Peyer's patch (tissue), 4 donors: ENCODE measurements at places on chromosomes 16 and 17.

DNA sequence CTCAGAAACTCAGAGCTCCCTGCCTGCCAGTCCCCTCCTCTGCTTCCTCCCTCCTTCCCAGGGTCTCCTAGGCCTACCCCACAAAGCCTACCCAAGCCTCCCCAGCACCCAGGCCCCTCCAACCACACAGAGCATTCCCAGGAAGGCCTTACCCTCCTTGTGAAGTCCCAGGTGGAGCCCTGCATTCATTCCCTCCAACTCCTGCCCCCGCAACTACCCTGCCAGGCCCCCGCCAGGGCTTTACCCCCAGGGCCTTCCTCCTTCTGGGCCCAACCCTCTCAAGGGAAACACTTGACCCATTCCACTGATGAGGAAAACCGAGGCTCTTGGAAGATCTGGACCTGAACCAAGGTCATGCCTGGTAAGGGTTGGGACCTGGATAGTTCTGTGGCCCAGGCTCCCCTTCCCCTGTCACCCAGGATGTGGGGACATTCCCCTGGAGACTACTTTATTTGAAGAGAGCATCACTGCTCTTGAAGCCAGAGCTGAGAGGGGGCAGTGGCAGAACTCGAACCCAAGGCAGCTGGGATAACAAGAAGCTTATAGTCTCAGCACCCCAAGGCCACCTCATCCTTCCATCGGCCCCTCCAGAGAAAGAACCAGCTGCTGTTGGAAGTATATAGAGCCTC, 12.5 kb downstream of the PLLP start:
- no peak for DNase-seq

DNA sequence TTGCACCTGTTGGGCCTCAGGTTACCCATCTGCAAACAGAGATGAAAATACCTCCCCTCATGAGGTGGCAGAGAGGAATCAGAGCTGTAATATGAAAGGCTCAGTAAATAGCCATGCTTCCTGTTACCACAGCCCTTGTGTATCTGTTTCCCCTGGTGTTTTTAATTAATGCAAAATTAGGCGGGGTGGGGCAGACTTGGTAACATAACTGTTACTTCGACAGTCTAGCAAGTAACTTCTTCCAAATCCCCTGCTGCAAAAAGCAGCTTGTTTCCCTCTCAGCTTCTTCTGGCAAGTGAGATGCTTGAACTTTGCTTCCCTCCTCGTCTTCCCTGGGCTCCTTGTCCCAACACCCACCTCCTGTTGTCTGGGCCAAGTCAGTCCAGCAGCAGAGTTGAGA, 381.5 kb downstream of the CPPED1 start:
- DNase-seq = no peak

- DNase-seq = no peak
Observed at GRCh38 chr17:41185001-41185400, 290 bp upstream of the KRTAP4-1 start.

- DNase-seq = peak; percentile 9
Observed at GRCh38 chr16:57555831-57556230, 13.4 kb downstream of the ADGRG5 start.

DNA sequence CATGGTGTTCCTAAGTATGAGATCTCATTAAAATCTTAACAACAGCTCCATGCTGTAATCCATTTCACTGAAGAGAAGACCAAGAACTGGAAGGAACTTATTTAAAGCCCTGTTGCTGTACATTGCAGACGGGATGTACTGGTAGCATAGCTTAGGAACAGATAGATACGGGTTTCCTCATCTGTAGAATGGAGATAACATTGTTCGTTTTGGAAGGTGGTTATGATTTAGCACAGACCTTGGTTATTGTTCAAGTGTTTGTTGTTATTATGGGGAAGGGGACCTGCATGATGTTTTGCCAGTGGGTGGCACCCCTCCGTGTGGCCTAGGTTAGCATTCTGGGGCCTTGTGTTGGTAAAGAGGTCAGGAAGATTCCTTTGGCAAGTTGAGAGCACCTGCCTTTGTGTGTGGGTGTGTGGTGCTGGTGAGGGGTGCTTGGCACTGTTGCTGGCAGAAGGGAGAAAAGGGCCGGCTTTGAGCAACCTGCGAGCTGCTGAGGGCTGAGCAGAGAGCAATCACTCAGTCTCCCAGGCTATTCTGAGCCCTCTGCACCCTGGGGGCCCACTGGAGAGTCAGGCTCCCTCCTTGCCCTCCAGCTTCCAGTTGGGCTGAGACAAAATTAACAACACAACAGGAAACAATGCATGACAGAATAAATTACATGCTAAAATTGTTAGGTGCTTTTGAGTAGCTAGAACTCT, 2.3 kb downstream of the TAOK2 start:
- DNase-seq = no peak

DNA sequence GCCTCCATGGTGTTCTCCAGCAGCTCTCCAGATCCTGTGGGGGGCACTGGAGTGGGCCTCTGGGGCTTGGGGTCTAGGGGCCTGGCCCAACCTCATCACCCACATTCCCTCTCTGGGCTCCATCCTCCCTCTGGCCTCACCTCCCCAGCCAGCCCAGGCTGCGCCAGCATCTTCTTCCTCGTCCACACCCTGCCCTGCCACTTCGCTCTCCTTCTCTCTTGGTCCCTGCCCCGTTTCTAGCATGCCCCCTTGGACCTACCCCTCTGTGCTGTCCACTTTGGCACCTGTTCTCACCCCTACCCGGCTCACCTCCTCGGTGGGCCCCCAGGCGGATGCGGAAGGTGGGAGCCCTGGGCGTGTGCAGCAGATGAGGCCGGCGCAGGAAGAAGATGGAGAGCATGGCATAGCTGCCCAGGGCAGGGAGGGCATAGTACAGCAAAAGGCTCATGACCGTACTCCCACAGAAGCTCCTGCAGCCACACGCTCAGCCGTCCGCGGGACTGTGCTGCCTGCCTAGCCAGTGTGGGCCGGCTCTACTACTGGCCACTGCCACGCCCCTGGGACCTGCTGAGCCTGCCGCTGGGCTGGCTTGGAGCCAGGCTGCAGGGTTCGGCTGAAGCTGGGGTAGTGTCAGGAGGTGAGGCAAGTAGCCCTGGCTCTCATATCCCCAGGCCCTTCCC, at the start of gene GDPD3:
GDPD3 (minus strand) TSS at position 507 of the 680 bp plus-strand sequence; CDS start at position 448, 59 bp downstream.
- no peak for DNase-seq

GRCh38 chr17:21551081-21551881, 141.0 kb upstream of the KCNJ18 start:
- peak; percentile 87 for DNase-seq

DNA sequence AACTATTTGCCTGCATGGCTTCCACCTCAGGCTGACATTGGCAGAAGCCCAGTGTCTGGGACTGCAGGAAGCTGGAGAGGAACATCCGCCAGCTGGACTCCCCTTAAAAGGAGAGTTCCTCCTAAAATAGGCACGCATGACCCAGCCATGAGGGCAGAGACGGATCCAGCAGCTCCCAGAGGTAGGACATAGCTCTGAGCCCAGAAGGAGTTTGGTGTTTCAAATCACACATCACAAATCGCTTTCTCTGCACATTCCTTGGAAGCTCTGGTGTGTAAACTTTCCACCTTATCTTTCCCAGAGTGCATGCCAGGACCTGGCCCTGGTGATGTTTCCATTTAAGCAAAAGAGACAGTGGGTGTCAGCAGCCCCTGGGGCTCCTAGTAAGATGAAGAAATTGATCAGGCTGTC, 231.1 kb upstream of the CDH5 start:
- no peak for DNase-seq

DNA sequence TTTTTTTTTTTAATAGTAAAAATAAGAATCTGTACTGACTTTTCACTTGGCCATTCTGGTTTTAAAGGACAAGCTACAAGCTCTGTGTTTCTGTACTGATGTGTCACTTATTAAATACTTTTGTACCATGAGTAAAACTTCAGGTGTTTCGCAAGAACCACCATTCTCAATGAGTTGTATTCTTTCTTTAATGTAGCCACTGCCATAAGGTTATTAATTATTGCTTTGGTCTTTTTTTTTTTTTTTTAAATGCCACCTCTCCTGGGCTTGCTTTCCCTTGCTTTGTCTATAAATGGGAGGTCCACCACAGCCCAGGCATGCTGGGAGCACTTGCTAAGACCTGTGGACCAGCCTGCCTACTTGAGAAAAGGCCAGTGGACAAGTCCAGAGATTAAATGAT, 8.4 kb downstream of the ARL2BP start:
- no peak for DNase-seq

GRCh38 chr17:40726919-40727318, 23.4 kb upstream of the KRT24 start:
- no peak for DNase-seq

- no peak for DNase-seq
Observed at GRCh38 chr17:49130891-49131290, 1.7 kb upstream of the B4GALNT2 start.

GRCh38 chr16:2775765-2776499, 1.1 kb downstream of the ELOB start:
- no peak for DNase-seq

- DNase-seq = no peak
Observed at GRCh38 chr17:47982091-47982617, 11.2 kb downstream of the CDK5RAP3 start.

DNA sequence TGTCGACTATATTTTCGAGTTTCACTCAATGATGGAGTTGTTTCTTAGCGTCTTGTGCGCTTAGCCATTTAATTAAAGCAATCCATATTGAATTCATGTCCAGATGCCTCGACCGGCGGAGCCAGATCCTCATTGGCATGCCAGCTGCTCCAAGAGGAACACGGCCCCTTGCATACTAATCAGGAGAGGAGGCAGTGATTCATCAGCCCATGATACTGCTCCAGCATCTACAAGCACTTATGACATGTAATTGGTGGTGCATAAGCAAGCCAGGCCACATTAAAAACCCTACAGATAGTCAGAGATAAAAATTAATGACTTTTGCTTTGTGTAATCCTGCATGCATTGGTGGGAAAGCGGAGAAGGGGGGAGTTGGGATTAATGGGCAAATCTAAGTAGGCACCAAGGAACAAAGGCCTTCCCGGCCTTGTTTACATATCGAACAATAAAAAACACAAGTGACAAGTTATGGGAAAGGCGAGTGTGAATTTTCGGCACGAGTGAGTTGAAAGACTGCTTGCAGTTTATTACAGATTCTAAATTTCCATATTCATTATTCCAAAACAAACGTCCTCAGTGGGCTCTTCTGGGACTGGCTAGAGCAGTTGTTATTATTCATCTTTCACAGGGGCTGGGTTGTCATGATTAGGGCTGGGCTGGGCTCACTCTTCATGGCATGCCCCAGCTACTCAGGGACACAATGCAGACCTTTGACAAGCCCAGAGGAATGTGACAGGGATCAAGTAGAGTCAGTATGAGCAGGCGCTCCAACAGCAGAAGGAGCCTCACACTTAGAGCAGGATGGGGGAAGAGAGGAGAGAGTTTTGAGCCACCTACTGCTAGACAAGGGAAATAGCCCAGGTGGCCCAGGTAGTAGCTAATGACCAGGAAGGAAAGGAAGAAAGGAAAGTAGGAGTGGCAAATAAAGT, 281.7 kb upstream of the ZFHX3 start:
- DNase-seq = no peak

DNA sequence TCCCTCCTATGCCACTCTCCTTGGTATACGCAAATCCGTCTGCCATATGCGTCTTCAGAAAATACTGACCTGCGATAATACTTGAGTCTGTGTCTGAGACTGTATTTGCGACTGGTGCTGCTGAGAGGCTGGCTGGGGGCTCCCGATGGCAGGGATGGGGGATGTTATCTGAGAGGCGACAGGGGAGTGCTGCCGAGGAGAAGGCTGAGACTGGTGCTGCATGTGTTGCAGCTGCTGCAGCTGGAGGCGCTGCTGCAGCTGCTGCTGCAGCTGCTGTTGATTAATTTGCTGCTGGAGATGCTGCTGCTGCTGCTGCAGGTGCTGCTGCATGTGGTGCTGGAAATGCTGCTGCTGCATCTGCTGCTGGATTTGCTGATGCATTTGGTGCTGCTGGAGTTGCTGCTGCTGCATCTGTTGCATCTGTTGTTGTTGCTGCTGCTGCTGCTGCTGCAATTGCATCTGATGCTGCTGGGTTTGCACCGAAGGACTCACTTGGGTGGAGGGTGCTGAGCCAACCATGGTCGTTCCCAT, 107.7 kb downstream of the TOX3 start:
- no peak for DNase-seq
